ENCODE measurements at places on chromosomes 3 and 15.

DNA sequence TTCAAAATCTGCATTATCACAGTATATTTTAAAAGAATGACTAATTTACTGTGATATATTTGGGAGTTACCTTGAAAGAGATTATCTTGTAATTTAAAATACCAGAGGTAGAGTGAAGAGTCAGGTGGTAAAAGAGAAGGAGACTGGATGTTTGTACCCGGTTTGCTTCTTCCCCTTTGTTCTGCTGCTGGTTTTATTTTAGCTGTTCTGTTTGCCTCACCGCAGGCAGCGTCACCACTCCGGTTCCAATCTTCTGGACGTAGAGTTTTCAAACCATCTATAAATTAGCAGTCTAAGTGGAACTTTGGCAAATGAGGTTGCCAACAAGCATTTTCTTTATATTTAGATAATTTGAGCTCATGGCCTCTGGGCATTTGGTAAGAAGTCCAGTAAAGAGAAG lies 38.2 kb downstream of the PPARG start:
- no peak for DNase-seq

- no peak for DNase-seq
Measured at GRCh38 chr15:40053079-40053830, 14.3 kb upstream of the SRP14 start.

DNA sequence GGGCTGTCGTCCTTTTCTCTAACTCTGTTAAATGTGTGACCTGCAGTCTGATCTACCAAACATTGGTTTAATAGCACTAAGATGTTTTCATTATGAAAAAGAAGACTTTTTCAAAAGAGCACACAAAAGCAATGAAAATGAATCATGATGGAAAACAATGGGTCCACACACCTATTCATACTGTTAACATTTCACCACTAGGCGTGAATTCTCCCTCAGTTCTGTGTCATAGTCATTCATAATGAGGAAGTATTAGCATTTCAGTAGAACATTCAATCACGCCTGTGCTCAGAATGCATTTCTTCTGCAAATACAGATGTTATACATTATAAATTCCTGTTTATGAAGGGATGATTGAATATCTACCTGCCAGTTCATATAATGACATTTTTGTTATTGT lies 35.9 kb downstream of the EIF4E3 start:
- DNase-seq = no peak

- no peak for DNase-seq
Measured at GRCh38 chr3:110070161-110070916, 733.0 kb upstream of the DPPA4 start.

DNA sequence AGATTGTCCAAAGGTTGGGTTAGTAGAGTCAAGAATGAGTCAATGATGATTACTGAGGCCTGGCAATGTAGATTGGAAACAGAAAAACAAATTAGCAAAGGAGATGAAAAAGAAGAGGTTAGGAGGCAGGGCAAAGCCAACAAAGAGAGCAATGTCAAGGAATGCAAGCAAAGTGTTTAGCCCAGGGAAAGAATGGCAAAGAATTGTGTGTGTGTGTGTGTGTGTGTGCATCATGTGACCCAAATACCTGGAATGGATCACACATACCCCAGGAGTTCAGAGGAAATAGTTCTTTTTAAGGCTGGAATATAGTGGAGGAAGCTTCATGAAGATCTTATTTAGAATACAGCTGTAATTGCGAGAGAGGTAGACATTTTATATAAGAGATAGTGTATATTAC lies 831.7 kb upstream of the ARPP21 start:
- no peak for DNase-seq

DNA sequence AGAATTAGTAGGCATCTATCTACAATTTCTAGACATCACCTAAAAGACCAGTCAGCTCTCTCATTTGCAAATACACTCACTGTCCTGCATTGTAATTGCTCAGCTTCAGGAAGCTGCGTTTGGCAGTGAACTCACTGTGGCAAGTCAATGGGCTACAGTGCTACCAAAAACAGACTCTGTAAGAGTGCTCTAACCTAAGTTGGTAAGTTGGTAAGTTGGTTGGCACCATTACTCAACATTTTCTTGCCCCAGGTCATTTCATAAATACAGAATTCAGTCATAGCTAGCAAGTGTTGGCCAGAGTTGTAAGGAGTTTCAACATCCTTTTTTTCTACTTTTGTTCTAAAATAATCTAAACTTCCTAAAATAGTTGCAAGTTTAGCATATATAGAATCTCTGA lies 466.3 kb downstream of the NAALADL2 start:
- DNase-seq = no peak

- DNase-seq = no peak
Measured at GRCh38 chr15:65926899-65927298, 57.6 kb downstream of the RAB11A start.

DNA sequence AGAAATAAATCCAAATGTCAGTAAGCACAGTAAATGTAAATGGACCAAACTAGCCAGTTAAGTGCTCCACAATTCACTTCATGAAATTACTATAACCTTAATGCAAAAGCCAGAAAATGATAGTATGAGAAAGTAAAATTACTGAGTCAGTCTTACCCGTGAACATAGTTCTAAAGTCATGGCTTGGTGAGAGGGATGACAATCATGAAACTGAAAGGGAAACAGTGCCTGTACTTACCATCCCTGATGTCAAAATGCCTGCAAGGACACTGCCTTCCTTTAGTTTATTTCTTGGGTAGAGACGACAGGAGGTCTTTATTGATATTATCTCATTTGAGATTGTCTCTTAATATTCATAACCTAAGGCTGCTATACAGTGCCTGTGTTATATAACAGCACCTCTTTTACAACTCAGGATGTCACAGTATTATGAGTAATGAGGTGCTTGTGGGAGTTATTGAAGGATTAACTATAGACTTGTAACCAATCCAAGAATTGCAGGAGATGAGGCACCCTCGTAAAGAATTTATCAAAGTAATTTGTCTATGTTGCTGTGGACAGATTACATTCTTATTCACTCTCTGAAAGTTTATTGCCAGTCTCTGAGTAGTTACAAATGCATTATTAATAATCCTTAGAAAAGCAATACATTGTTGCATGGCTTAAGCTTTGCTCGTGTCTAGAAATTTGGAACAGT lies 142.9 kb upstream of the BFSP2 start:
- no peak for DNase-seq

GRCh38 chr3:177824841-177825240 lies 627.6 kb upstream of the TBL1XR1 start:
- no peak for DNase-seq

DNA sequence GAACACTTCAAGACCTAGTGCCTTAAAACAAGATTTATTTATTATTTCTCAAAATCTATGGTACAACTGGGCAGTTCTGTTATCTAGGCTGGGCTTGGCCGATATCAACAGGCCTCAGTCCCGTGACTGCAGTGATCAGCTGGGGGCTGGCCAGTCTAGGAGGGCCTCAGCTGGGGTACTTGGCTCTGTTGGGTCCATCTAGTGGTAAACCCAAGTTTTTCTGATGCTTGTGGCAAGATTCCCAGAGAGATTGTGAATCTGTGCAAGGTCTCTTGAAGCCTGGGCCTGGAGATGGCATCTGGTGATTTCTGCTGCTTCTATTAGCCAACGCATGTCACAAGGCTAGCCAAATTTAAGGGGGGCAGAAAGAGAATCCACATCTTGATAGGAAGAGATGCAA lies 482.4 kb upstream of the SGO1 start:
- DNase-seq = no peak

- DNase-seq = no peak
Measured at GRCh38 chr15:68646156-68646555, 67.4 kb downstream of the CORO2B start.

DNA sequence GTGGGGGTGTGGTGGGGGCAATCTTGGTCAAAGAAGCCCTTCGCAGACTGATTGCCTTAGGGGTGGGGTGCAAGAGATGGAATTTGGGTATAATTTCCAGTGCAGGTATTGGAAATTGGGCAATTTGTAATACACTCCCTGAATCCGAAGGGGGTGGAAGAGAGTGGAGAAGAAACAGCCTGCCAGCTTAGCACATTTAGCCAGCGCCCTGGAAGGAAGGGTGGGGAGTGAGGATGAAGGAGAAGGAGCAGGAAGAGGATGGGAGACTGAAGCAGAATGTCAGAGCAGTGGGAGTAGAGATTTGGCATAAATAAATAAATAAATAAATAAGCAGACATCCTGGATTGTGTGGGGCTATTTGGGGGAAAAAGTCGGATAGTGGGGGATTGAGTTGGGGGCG lies 1.6 kb downstream of the GAP43 start:
- no peak for DNase-seq

GRCh38 chr3:116811754-116812153 lies 102.2 kb downstream of the TUSC7 start:
- no peak for DNase-seq

DNA sequence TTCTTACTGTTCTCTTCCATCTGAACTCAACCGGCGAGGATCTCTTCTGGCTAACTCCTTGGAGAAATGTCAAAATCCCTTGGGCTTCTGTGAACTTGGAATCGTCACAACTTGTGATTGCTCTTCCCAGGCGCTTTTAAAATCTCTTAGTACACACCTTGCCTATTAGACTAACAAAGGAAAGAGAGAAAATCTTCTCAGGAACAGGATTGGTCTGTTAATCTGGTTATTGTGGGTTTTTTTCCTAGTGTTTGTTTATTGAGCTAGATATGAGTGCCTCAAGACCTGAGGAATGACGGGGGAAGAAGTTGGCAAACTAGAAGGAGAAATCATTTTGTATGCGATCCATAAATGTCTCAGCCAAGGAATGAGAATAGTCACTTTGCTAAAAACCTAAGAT lies at the start of gene ATP13A5:
Gene ATP13A5 (minus strand): TSS at position 48 of the 400 bp plus-strand sequence. CDS start 28 bp downstream, at position 20.
- no peak for DNase-seq

- no peak for DNase-seq
Measured at GRCh38 chr3:114043205-114043604, 13.1 kb downstream of the CCDC191 start.

GRCh38 chr3:182485301-182485700 lies 308.0 kb upstream of the ATP11B start:
- DNase-seq = no peak

DNA sequence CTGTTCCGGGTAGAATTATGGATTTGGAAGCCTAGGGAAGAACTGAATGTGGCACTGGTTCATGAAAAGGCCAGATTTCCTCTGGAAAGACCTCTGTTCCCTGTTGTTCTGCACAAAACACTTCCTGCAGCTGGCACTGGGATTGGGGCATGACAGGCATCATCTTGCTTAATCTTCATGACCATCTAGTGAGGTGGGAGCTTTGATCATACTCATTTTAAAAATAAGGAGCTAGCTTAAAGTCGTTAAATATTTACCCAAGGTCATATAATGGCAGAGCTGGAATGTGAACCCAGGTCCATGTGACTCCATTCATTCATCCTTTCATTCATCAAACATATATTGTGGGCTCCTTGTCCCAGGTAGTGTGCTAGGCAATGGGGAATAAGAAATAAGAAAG lies 40.4 kb downstream of the EBLN2 start:
- no peak for DNase-seq

DNA sequence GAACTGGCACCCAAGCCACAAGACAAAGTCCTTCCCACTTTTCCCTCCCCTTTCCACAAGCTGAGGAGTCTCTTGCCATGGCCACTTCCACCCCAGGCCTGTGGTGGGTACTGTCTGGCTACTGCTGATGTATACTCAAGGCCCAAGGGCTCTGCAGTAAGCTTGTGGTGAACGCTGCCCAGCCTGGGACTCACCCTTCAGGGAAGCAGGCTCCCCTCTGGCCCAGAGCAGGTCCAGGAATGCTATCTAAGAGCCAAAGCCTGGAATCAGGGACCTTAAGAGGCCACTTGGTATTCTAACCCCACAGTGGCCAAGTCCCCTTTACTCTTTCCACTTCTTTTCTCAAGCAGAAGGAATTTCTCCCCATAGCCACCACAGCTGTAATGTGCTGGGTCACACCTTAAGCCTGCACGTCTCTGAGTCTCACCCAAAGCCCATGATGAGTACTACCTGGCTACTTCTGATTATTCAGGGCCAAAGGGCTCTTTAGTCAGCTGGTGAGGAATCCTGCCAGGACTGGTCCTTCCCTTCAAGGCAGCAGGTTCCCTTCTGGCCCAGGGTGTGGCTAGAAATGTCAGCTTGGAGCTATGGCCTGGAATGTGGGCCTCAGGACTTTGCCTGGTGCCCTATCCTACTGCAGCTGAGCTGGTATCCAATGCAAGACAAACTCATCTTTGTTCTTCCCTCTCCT lies 4.0 kb downstream of the PATL2 start:
- no peak for DNase-seq

GRCh38 chr3:46947546-46947901 lies 29.0 kb downstream of the CCDC12 start:
- no peak for DNase-seq

GRCh38 chr3:3015185-3016089 lies 94.7 kb downstream of the IL5RA start:
- no peak for DNase-seq

DNA sequence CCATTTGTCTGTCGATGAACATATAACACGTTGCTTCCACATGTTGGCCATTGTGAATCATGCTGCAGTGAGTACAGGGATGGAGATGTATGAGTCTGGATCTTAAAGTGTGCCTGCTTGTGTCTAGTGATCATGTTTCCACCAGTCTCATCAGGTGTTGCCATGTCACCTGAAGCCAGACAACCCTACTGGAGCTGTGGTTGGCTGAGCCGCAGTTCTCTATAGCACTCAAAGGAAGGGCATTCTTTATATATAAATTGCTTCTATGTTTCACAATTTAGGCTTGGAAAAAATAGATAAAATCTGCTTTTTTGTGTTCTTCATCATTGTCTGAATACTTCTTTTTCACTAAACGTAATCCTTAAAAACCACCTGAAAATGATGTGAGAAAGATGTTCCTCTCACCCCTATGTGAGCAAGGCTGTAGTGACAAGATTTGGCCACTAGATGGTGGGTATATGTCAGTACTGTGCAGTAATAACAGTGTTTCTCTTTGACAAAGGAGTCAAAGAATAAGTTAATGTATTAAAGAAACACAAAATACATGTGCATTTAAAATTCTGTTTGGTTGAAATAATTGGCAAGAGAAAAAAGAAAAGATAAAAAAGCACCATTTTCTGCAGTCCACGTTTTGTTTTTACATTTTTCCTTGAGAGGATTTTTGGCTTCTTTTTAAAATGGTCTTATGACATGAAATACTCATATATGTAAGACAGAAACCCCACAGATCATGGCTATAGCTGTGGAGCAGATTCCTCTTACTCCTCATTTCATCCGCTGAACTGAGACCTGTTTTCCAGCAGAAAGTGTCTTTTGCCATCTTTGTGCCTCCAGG lies 394.5 kb upstream of the DPPA4 start:
- DNase-seq = peak; percentile 22

DNA sequence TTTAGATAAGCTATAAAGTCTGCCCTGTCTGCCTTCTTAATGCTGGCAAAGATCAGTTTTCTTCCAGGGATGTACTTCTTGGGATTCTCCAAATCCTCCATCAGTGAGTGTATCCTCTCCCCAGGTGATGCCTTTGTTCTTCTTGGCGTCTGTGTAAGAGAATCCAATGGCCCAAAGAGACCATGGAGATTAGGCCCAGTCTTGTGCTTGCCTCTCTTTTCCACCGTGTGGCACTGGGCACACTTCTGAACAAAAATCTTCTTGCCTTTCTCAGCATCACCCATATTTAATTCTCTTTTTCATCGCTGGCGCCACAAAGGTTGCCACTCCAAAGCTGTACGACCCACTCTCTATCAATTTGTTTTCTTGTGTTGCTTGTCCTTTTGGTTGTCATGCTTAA lies 32.2 kb upstream of the TAMM41 start:
- DNase-seq = no peak

Measured in activated CD8-positive, alpha-beta memory T cell treated with anti-CD3 and anti-CD28 coated beads for 4 hours (primary cell).